ENCODE measurements at places on chromosomes 16 and 17.

DNA sequence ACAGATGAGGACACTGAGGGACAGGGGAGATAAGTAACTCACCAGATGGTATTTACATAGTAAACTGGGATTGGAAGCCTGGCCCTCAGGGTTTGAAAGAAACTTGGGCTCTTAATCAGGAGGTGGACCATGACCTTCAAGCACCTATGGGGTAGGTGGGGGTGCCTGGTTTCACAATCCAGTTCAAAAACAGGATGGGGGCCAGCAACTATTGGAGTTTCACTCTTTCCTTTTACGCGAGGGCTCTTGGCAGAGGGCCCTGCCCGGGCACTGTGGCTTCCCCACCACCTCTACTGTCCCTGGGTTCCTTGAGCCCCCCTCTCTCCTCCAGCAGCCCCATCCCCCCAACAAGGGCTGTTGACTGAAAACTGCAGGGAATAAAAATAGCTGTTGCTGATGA is 11.3 kb upstream of the PRR29 start:
- DNase-seq: no peak

GRCh38 chr16:265711-266110 is 10.0 kb downstream of the RGS11 start:
- DNase-seq: no peak

DNA sequence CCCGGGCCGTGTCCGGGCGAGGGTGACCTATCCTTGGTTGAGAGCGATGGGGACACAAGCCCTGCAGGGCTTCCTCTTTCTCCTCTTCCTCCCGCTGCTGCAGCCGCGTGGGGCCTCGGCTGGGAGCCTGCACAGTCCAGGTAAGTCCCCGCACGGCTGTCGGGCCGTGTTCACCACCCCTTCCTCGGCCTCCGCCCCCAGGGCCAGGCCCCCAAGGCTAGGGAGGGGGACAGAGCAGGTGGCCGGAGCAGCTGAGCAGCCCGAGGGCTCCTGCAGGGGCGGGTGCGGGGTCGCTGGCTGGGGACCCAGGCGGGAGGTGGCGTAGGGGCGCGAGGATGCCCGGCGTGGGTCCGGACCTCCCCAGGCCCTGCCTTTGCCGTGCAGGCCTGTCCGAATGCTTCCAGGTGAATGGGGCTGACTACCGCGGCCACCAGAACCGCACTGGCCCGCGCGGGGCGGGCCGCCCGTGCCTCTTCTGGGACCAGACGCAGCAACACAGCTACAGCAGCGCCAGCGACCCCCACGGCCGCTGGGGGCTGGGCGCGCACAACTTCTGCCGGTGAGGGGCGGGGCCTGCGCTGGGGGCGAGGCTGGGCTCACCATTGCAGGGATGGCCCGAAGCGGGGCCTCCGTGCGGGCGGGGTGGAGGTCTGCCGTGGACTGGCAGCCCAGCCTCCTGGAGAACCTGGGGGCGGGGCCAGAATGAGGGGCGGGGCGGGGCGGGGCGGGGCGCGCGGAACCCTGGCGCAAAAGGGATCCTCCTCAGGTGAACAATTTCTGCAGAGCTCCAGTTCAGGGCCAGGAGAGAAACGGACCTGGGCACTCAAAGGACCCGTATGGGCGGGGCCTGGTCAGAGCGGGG is 631 bp downstream of the KREMEN2 start:
- DNase-seq: no peak

DNA sequence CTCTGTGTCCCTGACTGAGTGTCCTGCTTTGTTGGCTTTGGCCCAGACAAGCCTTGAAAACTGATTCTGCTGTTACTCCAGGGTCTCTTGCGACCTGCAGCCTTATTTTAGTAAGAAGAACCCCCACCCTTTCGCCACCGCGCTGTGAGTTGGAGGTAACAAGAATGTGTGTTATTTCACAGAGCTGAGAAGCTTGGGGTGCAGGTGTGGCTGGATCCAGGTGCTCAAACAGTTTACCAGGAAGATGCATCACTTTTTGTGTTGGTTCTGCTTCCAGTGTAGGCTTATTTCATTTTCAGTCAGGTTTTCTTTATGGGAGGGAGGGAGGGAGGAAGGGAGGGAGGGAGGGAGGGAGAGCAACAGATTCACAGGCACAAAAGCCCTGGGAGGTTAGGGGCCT is 243.5 kb downstream of the SNX29 start:
- DNase-seq: no peak

GRCh38 chr16:84369105-84369504 is 767 bp downstream of the ATP2C2 start:
- no peak for DNase-seq

- DNase-seq: no peak
Measured at GRCh38 chr17:66713533-66714042, 121.3 kb upstream of the CACNG5 start.

DNA sequence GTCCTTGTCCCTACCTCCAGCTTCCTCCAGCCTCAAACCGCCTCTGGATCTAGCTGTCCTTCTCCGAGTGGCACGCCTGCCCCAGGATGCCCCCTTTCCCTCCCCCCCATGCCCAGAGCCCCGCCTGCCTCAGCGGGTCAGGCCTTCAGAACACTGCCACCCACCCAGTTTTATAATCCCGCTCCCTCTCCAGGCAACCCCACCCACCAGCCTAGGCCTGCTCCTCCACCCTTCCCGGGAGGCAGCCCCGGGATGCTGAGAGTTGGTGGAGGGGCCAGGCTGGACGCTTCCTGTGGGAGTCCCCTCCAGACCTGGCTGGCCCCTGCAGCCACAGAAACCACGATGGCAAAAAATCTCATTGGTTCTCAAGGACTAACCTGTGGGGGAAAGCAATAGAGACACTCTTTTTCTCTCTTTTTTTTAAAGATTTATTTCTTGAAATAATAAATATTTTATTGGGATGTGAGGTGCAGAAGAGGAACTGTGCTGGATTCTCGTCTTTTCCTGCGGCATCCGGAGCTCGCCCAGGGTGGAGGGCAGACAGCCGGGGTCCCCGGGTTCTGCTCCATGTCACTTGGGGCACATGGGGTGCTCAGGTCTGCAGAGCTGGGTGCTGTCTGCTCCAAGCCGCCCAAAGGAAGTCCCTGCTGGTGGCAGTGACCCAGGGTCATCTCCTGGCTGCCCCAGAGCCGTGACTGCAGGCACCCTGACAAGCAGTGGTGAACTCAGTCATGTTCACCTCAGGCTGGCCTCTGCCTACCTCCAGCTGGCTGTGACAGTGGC is 81.9 kb downstream of the MGAT5B start:
- DNase-seq: no peak

- DNase-seq: no peak
Measured at GRCh38 chr16:27253526-27253930, 15.0 kb downstream of the NSMCE1 start.

- DNase-seq: no peak
Measured at GRCh38 chr16:76176616-76177015, 100.6 kb upstream of the CNTNAP4 start.

GRCh38 chr16:13153696-13154095 is 252.3 kb downstream of the SHISA9 start:
- no peak for DNase-seq

DNA sequence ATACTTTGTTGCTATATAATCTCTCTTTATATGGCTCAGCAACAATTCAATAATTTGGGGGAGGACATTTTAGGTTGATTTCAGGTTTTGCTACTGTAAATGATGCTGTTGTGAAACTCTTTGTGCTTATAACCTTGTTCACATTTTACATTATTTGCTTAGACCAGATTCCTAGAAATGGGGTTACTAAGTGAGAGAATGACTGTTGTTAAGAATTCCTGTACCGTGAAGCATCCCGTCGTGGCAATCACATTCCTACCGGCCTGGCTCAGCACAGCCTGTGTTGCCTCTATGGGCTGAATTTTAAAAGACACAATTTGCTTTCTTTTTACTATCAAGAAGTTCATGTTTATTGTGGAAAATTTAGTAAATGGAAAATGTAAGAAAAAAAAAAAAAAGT is 31.4 kb downstream of the B9D1 start:
- no peak for DNase-seq

- no peak for DNase-seq
Measured at GRCh38 chr17:37701496-37701898, 43.4 kb downstream of the HNF1B start.

- no peak for DNase-seq
Measured at GRCh38 chr16:65314627-65315008, 192.8 kb upstream of the CDH11 start.

- DNase-seq: no peak
Measured at GRCh38 chr16:1744338-1744840, 27.0 kb downstream of the NME3 start.

GRCh38 chr17:79814127-79814973 is 17.5 kb upstream of the CBX8 start:
- no peak for DNase-seq

GRCh38 chr16:13480801-13481200 is 439.2 kb upstream of the ERCC4 start:
- no peak for DNase-seq

GRCh38 chr17:51147650-51148049 is 5.7 kb upstream of the NME1 start:
- no peak for DNase-seq

DNA sequence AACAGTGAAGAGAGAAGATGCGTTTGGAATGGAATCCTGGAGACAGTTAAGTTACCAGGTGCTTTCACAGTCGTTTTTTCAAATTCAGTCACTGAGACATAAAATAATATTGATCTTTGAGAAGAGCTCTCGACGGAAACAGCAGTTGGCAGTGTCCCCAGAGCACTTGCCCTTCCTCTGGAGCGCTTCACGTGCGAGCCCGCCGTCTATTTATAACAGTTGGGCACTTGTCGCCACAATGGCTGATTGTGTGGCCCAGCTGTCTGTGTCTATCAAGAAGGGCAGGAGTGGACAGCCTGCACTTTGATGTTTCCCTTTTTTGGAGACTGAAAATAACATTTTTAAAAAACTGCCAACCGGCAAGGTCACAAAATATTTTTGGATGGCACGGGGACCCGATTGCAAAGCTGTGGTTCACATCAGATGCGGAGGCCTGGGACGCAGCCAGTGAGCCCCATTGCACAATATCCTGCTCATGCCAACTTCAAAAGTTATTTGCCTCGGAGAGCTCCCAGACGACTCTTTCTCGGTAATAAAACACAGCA is 62.9 kb downstream of the ADCY9 start:
- DNase-seq: no peak

DNA sequence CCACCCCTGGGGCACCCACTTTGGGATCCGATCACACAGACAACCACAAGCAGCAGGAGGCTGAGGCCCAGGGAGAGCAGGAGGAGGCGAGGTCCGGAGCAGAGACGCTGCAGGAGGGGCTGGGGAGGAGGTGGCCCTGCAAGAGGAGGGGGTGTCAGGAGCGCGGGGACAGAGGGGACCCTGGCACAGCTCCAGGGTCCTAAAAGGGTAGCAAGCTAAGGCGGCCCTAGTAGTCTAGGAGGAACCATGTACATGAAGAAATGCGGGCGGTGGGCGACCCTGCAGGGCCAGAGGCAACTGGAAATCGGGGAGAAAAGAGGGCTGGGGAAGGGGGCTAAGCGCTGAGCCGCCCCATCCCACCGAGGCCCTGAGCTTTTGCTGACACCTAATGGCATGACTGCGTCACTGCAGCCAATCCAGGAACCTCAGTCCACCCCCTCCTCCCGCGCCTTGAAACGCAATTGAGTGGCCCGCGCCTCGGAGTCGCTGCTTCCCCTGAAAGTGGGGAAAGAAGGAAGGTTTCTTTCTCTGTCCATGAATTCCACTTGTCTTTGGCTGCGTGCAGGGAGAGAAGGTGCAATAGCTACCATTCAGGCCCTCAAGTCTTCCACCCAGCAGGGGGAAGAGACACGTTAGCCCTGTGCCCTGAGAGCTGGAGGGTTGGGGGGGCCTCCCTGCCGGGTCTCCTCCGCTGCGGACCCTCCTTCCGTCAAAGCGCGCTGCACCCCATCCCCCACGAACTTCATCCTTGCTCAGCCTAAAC is 1.8 kb downstream of the ASGR1 start:
- DNase-seq: peak; percentile 19

DNA sequence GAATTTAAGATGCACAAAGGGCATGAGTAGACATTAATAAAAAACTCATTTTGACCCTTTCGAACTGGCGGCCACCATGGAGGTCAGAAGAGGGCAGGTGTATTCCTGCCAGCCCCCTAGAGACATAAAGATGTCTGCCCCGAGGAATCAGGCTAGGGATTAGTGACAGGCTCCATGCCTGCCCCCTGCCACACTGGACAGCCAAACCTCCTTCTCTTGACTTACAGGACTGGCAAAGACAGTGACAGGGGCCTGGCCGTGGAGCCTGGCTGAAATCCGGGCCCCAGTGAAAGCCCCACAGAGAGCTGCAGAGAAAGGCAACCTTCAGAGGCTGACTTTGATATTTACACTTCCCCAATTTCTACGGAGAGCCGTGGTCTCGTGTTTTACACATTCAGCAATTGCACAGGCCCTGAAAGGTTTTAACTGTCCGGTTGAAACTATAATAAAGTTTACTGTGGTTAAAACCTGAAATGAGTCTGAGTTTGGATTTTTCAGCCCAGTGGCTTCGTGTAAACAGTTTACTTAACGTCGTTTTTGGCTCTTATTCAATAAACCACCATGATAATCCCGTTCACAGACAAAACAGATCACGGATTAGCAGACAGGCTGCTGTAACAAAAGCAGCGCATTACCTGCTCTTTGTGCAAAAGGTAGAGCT is 243.9 kb upstream of the MYOCD start:
- no peak for DNase-seq

DNA sequence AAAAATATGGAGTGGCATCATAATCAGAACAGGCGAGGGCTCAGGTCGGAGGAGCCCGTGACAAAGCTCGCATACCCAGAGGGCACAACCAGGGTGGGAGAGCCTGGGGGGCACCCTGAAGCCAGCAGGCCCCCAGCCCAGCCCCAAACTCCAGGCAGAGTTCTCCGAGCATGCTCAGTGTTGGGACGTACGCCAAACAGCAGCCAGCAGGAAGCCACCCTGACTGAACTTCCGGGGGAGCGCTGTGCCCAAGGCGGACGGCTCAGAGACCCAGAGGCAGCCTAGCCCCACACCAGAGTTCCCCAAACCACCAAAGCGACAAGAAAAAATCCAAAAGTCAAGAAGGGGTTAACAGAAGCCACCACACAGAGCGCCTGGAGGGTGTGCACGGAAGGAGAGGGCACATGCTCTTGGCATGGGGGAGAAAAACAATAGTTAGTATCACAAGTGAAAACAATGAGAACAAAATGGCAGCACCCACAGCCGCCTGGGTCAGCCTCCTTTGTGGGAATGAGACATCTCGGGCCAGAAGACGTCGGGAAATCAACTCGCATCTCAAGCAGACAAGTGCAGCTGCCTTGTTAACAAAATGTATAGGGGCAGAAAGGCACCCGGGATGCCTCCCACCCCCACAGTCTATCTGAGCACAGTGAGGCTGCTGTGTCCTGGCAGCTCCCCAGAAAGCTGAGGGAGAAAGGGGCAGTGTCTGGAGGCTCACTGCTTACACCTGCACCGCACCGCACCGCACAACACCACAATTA is 11.9 kb downstream of the EXOC7 start:
- DNase-seq: no peak

- DNase-seq: no peak
Measured at GRCh38 chr16:81630635-81631031, 148.5 kb upstream of the PLCG2 start.

GRCh38 chr17:45357364-45357997 is 40.7 kb upstream of the MAP3K14 start:
- DNase-seq: no peak

- no peak for DNase-seq
Measured at GRCh38 chr17:12521416-12521815, 144.3 kb upstream of the MYOCD start.
